ENCODE measurements at places on chromosomes 12 and 14. TPM values are rescaled to one million over a fixed set of nuclear protein-coding genes. Genes with fewer than 3 reads are reported as not detected.

The DAO gene
- total RNA-seq: not detected

The CIROP gene
- not detected for total RNA-seq

The RAN gene
- 223 TPM for total RNA-seq

The CATSPERB gene
- 0.36 TPM for total RNA-seq

The TMEM132D gene
- total RNA-seq: 0.18 TPM

The CPM gene
- total RNA-seq: 32.5 TPM

The ADAMTS20 gene
- total RNA-seq: not detected

The KRT74 gene
- not detected for total RNA-seq

Measured in sciatic nerve (tissue), 2 donors.